Fibroblast of mammary gland (primary cell): ENCODE measurements at places on chromosomes 5 and 9.

DNA sequence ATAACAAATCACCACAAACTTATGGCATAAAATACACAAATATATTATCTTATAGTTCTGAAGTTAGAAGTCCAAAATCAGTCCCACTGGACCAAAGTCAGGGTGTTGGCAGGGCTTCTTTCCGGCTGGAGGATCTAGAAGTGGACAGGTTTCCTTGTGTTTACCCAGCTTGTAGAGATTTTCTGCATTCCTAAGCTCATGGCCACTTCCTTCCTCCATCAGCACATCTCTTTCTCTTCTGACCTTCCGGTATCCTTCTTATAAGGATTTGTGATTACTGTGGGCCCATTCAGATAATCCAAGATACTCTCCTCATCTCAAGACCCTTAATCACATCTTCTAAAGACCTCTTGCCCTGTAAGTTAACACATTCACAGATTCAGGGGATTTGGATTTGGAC lies 97.6 kb downstream of the RAB3C start:
- DNase-seq = no peak

DNA sequence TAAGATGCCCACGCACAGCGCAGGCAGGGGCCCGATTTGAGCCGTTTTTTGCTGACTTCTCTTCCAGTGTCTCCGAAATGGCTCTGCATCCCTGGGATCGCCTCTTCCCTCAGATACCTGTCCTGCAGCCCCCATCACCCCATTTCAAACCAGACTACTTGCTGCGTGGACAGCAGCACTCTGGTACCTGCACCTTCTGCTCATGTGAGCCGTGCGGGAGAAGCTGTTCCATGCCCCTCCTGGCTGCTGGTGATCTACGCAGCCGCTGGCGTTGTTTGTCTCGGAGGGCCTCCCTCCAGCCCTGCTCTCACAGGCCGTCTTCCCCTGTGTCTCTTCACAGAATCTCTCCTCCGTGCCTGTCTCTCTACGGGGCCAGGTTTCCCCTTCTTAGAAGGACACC lies 13.4 kb downstream of the CEP72 start:
- DNase-seq = no peak

GRCh38 chr5:151570058-151570457 lies 21.1 kb downstream of the FAT2 start:
- no peak for DNase-seq

DNA sequence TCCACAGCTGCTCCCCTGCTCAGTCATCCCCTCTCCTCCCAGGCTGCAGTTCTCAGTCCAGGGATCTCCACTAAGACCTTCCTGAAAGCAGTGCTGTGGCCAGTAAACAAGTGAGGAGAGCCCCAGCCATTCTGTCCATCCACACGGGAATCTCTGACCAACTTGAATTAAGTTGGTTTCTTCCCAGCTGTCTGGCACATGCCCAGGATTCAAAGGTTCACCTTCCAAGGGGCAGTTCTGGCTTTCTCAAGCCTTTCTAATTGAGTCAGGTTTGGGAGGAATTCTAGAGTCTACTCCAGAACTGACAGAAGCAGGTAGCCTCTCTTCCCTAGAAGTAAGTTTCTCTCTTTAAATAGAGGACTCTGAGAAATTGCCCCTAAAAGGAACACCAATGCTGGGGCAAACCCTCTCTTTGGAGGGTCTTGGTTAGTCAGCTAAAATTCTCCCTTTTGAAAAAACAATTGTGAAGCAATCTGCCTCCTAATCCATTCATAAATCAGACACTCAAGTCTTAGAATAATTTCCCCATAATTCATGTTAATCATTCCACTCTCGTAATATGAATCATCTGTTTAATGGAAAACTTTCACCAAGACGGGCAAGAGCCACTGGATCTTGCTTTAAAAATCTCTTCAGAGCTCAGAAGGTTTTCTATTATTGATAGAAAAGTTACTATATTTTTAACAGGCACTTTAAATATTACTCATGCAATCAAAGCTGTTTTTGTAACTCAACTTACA lies 133.8 kb downstream of the SPOCK1 start:
- peak; percentile 47 for DNase-seq

DNA sequence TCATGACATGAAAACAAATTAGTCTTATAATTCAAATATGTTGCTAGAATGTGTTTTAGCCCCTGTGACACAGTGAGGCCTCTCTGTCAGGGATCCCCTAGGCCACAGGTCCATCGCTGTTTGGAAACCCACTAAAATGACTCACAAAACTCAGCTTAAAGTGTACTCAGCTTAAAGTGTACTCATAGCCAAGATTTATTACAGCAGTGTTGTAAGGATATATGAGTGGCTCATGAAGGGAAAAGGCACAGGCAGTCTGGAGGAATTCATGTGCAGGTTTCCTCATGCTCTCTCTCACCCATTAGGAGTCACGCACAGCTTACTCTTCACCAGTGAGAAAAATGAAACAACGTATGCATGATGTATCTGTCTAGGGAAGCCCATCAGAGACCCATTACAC lies 24.4 kb upstream of the TGFBI start:
- peak; percentile 96 for DNase-seq

DNA sequence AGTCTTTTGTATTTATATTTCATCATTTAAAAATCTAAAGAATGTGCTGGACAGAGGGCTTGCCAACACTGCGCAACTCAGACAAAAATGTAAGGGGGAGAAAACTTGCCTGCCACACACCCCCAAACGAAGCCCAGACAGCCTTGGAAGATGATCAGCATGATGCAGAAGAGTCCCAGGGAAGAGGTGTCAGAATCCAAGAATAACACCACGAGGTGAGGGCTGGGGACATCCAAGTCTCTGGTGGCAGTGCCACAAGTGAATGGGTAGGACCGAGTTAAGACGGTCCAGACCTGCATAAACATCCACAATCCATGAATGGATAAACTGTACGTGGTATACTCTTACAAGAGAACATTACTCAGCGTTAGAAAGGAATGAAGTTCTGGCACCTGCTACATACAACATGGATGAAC lies 10.4 kb downstream of the EPB41L4B start:
- no peak for DNase-seq

DNA sequence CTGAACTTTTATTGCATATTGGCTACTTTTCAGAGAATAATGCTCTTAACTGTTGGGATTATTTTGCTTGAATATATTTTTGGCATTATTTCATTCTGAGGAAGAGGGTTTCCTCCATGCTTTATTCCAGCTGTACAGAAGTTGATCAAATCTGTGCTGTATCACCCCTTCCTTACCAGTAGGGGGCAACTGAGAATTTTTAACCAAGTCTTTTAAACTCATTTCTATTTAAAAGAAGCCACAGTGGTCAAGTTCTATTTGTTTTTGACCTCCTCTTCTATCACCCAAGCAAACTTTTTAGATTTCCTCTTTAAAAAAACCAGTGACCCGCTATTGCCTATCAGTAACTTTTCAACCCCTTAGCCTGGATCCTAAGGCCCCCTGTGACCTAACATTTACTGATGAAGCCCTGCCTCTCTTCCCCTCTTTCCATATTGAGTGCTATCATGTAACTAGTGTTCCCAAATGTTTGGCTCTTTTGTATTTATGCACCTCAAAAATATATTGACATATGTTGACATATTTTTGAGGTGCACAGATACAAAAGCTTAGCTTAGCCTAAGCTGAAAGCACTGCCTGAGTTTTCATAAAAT lies 80.6 kb downstream of the FBXO4 start:
- peak; percentile 37 for DNase-seq

GRCh38 chr9:129822898-129823541 lies 916 bp downstream of the TOR1A start:
- peak; percentile 33 for DNase-seq

GRCh38 chr5:150458802-150459557 lies 9.4 kb upstream of the RPS14 start:
- peak; percentile 45 for DNase-seq

- DNase-seq = peak; percentile 35
These were observed at the start of gene TMEM171 for GRCh38 chr5:73120222-73121118. TMEM171 (plus strand) TSS chr5:73120575; CDS start chr5:73123374, 2,799 bp downstream.

GRCh38 chr9:94026816-94027215 lies 57.4 kb upstream of the PTPDC1 start:
- DNase-seq = no peak

GRCh38 chr5:36708996-36709395 lies 102.6 kb downstream of the SLC1A3 start:
- DNase-seq = no peak

DNA sequence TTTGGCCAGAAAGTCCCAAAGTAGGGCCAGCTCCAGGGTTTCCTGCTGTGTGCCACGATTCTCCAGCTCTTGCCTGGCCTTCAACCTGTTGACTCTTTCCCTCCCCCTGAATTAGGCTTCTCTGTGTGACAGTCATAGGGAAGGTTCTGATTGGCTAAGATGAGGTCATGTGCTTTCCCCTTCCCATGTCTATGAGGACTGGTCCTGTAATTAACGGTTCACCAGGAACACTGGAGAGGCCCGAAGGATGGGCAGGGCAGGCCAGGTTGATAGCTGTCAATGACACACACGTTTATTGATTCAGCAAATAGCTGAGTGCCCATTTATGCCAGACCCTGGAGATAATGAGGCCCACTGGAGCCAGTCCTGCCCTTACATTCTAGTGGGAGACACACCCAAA lies 9.0 kb upstream of the PRR7 start:
- no peak for DNase-seq

DNA sequence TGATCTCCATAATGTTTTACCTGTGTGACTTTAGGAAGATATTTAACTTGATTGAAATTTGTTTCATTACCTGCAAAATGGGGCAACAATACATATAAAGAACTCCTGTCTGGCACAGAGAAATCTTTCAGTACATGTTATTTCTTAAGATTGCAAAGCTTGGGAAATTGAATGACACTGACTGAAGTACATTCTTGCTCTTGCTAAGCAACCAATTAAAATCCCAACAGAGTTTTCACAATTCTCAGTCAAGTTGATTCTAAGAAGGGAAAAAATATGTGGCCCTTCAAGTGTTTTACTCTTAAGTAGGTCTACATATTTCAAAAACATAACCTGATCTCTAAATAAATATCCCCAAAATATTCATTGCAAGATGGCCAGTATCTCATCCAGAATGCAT lies 2187.0 kb upstream of the ACO1 start:
- DNase-seq = no peak

- no peak for DNase-seq
These were observed 1089.2 kb downstream of the PTPRD start for GRCh38 chr9:9523476-9524139.

- no peak for DNase-seq
These were observed 9.8 kb downstream of the ARAP3 start for GRCh38 chr5:141672071-141672840.

DNA sequence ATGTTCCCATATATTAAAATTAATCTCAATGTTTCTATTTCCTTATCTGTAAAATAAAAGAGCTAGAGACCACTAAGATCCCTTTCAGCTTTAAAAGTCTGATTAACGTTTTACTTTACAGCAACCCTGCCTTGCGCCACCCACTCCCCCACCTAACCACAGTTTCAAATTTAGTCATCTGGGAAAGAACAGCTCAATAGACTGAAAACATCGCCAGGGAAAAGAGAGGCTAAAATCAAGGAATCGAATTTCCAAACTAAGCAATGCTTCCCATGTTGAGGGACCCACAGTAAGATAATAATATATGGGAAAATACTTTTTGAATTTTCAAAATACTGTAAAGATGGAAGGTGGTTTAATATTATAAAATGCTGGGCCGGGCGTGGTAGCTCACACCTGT lies 6.6 kb downstream of the SAXO1 start:
- no peak for DNase-seq
